ENCODE measurements at places on chromosomes 5 and 9.

DNA sequence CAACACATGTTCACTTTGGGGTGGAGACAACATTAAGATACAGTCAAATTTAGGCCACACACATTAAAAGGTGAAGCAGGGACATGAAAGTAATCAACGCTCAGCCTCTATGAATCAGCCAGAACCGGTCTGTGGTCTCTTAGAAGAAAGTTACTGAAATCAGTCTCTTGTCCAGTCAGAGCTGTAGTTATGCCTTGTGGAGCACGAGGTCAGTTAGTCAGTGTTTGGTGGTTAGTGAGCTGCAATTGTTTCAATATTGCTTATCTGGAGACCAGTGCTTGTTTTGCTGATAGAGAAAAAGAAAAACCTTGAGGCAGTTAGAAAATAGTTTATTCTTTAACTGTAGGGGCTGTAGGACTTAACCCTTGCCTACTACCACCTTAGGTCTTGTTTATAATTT, 157.8 kb upstream of the RASEF start:
- no peak for DNase-seq

DNA sequence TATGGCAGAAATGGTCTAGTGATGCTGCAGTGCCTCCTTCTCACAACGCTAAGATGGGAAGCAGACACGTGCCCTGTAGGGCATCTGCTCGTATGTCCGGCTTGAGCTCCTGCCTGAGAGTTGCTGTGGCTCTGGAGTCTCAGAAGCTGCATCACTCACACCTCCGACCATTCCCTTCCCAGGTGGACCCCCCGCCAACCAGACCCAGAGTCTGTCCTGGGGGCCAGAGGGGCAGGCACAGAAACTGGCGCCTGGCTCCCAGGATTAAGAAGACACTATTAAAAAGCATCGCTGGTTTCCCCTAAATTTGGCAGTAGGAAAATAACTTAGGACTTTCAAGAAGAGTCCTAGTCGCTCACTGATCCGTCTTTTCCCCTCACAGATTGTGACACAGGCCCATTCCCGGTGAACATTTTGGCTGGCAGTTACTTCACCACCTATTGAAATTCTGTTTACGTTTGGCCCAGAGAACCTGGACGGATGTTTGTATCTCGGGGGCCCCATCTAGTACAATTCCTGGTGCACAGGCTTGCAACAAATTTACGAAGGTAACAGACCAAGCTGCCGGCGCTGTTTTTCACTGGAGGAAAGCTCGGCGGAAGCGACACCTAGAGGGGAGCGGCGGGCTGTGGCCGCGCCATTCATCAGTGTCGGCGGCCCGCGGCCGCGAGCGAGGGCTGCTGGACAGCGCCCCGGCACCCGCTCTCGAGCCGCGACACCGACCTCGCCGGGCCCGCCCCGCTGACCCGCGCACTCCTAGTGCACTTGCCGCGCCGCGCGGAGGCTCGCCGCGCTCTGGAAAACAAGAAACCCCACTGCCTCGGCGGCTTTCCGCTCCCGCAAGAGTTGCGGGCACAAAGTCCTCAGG, 1.6 kb downstream of the FSTL4 start:
- DNase-seq, result no peak

GRCh38 chr5:1948111-1948510, 65.4 kb upstream of the IRX4 start:
- DNase-seq, result no peak

DNA sequence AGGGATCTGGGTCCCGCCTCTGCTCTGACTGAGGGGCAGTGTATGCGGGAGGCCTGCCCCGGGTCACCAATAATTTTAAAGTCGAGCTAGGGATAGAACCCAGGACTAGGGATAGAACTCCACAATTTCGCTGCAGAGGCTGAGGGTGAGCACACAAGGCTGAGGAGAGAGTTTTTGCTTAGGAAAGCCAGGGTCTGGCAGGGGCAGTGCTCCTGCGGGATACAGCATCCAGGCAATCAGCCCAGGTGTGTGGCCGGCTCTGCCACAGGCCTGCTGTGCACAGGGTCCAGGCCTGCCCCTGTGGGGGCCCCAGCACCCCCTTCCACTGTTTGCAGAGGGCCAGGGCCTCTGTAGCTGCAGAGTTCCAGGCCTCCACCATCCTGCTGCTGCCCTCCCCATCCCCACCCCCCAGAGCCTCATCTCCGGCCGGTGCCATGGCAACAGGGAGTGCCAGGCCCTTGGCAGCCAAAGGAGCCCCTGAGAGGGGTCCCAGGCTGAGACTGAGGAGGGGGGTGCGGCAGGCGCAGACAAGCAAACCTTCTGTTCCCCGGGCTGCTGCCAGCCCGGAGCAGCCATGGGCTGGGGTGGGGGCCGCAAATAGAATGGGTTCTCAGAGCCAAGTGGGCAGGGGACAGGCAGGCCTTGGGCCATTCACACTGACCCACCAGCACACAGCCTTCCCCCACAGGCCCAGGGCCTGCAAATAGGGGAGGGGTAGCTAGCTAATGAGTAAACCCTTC, 8.6 kb downstream of the PDGFRB start:
- DNase-seq, result no peak

DNA sequence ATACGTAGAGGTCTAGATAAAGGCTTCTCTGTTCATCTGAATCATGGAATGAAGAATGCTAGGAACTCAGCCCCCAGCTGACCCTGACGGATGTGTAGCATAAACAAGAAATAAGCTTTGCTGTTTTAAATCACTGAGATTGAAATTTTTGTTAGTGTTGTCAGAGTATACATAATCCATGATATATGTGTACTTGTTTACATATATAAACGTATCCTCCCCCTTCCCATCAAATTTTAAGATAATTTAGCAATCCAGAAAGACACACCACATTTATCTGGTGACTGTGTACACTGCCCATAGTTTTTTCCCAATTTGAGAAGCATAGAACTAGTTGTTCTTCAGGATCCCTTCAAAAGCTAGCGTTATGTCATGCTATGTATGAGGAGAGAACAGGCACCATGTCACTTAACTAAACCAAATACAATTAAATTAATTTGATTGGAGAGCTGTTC, 80.8 kb upstream of the OSMR start:
- no peak for DNase-seq
